Activated CD8-positive, alpha-beta memory T cell treated with anti-CD3 and anti-CD28 coated beads, Interleukin-2, amount 50 U/mL, for 48 hours (primary cell): ENCODE measurements at places on chromosomes 5 and 9.

DNA sequence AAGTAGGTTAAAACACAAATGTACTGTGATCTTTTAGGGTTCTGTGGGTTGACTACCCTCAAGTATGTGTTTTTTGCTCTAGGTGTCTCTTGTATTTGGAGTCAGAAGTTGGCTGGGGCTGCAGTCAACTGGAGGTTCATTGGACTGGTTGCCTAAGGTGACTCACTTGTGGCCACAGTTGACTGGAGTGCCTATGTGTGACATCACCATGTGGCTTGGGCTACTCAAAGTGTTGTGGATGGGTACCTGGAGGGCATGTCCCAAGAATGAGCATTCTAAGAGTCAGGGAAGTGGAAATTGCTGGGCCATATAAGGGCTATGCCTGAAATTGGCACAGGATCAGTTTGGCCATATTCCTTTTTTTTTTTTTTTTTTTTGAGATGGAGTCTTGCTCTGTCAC, 27.4 kb downstream of the SNX30 start:
- DNase-seq, result peak; percentile 47

- no peak for DNase-seq
These were observed 15.6 kb downstream of the RIC1 start for GRCh38 chr9:5644501-5644900.

- no peak for DNase-seq
These were observed 6.4 kb downstream of the ARRDC1 start for GRCh38 chr9:137611623-137612609.

DNA sequence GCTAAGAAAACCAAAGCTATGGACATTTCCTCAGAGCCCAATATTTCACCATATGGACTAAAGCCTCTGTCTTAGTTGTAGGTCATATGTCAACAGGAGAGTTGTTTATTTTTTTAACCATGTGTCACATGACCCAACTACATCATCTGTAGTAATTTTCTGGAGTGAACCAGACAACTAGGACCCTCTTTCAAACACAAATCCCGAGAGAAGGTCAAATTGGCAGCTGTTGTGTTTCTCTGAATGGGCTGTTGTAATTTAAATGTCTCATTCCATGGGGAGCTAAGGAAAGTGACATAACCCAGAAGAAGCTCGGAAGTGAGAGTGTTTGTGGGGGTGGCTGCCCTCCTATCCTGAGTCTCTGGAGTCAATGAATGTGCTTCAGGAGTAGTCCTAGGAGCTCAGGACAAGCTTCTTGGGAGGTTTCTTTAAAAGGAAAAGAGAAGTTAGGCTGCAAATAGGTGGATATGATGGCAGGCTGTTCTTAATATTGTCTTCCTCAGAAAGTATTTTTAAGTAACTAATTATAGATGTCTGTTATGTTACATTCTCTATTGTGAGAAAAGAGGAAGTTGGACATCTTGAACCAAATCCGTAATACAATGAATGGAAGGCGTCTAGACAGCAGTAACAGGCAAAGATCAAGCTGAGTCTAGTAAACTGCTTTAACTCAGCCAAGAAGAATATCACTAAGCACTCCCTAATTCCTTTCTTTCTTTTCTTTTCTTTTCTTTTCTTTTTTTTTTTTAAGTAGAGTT, 50.1 kb downstream of the TMEM167A start:
- DNase-seq, result no peak

DNA sequence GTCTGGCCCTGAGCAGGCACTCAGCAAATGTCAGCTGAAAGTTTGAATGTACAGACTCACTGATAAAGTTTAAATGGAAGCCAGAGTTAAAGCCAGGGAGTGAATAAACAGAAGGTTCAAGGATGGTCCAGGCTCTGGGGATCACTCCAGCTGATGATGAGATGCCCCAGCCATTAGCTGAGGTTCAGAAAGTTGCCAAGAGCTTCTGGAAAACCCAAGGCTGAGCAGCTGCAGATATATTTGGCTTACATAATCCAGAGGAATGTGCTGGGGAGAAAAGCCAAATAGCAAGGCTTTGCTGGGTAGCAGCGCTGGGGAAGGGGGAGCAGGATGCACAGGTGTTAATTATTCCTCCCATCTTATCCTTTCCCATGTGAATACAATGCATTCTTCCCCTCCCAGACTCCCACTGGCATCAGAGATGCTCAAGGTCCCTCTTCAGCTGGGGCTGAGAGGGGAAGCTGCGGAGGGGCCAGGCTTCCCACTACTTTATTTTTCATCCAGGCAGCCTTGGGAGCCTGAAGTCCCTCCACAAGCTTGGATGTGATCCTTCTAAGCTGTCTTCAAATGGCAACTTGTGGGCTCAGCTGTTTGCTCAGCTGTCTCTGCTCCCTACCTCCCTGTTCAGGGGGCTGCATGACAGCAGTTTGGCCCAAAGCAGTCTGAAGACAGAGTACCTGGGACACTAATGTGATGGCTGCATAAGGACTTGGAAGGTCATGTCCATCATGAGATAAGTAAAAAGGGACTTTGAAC, 341.2 kb downstream of the TRIM32 start:
- DNase-seq, result no peak

DNA sequence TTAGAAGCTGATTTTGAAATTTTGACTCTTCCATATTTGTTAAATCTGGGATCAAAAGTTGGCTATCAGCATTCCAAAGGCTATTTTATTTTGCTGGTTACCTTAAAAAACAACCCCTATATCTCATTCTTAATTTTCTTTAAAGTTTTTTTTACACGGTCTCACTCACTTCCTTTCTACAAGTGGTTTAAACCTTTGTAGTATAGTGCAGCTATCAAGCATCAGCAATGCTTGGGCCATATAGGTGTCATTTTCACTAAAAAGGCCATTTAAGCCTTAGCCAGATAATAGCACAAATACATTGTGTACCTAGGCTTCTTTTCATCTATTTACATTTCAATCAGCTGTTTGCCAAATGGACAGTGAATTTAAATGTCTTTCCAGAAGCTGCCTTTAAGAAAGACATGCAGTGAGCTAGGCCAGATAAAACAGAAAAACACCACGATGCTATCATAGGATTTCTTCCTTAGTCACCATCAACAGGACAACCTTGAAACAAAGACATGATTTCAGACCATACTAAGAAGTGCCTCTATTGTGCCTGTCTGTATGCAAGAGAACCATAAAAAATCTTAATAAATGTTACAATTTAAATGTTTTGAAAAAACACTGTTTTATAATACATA, 104.2 kb downstream of the RAPGEF6 start:
- no peak for DNase-seq

- no peak for DNase-seq
These were observed 24.4 kb upstream of the RASA1 start for GRCh38 chr5:87243161-87243844.
